ENCODE measurements at places on chromosomes 6 and 20.

- peak; percentile 85 for DNase-seq
Measured at GRCh38 chr20:23446505-23446904, 6.2 kb downstream of the CST11 start.

DNA sequence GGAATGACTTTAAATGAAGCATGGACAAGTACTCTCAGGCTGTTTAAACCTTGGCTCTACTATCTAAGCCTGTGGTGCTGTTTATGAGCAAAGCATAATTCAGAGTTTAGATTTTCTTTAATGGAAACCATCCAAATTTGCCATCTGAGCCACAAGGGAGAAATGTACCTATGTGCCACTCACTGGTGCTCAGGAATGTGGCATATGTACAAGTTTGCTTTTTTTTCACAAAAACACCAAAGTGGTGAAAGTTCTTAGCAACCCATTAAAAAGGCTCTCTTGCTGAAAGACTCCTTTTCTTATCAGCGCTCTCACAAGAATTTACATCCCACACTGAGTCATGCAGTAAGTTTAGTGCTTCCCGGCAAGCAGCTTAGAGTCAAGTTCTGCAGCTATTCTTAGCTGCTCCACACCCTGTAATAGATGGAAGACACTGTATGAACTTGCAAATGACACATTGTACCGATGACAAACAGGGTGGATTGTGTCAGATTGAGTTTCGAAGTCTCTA lies 57.3 kb upstream of the MLIP start:
- DNase-seq = peak; percentile 76

GRCh38 chr6:127866766-127867165 lies 34.1 kb downstream of the THEMIS start:
- no peak for DNase-seq

- DNase-seq = peak; percentile 34
Measured at GRCh38 chr6:69863766-69864165, 2.6 kb upstream of the COL19A1 start.

DNA sequence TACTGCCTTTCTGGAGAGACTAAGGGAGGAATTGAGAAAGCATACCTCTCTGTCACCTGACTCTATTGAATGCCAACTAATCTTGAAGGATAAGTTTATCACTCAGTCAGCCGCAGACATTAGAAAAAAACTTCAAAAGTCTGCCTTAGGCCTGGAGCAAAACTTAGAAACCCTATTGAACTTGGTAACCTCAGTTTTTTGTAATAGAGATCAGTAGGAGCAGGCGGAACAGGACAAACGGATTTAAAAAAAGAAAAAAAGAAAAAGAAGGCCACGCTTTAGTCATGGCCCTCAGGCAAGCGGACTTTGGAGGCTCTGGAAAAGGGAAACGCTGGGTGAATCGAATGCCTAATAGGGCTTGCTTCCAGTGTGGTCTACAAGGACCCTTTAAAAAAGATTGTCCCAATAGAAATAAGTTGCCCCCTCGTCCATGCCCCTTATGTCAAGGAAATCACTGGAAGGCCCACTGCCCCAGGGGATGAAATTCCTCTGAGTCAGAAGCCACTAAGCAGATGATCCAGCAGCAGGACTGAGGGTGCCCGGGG lies 43.1 kb upstream of the RNF182 start:
- DNase-seq = peak; percentile 81

DNA sequence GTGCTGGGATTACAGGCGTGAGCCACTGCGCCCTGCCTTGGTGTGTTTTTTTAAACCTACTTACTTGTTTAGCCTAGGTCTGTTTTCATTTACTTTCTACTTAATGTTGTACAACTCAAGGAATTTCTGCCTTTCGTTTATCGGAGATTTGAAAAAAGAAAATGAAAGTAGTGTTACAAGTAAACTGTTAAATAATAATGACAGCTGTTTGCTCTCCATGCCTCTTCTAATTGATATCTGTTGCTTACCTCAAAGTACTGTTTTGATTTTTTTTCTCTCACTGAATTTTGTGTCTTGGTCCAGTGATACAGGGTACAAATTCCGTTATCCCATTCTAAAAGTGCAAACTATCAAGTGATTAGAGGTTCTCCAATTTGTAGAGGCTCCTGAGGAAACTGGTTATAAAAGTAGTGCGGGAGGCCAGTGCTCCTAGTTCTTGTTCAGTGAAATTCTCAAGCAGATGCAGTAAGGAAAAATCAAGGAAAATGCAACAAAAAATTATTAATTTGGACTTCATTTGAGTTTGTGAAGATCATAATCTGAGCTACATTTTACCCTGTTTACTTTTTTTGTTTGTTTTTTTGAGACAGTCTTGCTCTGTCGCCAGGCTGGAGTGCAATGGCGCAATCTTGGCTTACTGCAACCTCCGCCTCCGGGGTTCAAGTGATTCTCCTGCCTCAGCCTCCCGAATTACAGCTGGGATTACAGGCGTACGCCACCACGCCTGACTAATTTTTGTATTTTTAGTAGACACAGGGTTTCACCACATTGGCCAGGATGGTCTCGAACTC lies 2.2 kb downstream of the UBR2 start:
- DNase-seq = peak; percentile 5

DNA sequence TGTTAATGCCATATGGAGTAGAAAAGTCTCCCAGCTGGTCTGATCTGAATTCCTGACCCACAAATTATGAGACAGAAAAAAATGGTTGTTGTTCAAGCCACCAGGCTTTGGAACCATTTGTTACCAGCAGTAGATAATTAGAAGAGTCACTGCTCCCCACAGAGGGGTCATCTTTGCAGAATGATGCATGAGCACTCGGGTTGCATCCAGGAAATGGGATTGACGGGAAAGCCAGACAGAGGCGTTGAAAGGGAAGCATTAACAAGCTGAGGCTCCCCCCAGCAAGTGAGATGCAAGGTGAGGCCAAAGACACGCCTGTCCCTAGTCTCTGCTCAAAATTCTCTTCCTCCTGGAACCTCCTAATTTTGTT lies 182.5 kb downstream of the SYNDIG1 start:
- peak; percentile 70 for DNase-seq

DNA sequence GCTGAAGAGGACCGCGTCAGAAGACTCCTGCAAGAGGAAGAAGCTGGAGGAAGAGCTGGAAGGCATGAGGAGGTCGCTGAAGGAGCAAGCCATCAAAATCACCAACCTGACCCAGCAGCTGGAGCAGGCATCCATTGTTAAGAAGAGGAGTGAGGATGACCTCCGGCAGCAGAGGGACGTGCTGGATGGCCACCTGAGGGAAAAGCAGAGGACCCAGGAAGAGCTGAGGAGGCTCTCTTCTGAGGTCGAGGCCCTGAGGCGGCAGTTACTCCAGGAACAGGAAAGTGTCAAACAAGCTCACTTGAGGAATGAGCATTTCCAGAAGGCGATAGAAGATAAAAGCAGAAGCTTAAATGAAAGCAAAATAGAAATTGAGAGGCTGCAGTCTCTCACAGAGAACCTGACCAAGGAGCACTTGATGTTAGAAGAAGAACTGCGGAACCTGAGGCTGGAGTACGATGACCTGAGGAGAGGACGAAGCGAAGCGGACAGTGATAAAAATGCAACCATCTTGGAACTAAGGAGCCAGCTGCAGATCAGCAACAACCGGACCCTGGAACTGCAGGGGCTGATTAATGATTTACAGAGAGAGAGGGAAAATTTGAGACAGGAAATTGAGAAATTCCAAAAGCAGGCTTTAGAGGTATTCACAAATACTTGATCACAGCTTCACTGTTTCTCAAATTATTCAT lies 8.9 kb upstream of the SNRNP48 start:
- DNase-seq = no peak

- DNase-seq = no peak
Measured at GRCh38 chr6:154623391-154623790, 109.8 kb upstream of the SCAF8 start.

DNA sequence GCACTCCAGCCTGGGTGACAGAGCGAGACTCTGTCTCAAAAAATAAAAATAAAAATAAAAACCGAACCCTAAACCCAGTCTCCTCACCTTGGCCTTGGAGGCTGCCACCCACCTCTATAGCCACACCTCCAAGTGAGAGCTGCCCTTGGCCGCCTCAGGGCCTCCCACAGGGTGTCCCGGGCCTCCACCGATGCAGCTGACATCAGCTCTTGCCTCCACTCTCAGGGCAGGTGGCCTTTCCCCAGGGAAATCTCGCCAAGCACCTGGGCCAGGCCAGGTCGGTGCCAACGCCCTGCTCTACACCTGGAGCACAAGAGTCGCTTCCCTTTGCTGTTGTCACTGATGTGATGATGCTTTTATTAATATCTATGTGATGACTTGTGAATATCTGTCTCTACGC lies 8.9 kb upstream of the MYL9 start:
- no peak for DNase-seq

DNA sequence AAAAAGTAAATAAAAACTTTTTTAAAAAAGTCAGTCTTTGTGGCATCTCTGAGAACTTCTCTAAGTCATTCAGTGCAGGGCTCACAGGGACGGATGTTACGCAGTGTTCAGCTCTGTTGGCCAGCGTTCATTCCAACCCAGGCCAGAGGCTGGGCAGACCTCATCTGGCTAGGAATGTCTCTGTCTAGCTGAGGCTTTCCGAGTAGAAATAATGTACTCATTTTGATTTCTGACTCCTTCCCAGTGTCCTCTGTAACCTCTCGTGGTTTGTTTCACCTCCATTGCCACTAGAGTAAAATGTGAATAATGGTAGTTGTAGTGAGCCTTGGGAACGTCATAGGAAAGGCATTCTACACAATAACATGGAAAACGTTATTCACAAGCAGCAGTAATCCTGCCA lies 135.1 kb downstream of the TMEM242 start:
- no peak for DNase-seq

GRCh38 chr20:62735331-62735821 lies 26.7 kb downstream of the NTSR1 start:
- DNase-seq = peak; percentile 69
